Ureter (tissue), 1 donor: ENCODE measurements at places on chromosomes 7 and 10. TPM values are rescaled to one million over a fixed set of nuclear protein-coding genes. Genes with fewer than 3 reads are reported as not detected.

DNA sequence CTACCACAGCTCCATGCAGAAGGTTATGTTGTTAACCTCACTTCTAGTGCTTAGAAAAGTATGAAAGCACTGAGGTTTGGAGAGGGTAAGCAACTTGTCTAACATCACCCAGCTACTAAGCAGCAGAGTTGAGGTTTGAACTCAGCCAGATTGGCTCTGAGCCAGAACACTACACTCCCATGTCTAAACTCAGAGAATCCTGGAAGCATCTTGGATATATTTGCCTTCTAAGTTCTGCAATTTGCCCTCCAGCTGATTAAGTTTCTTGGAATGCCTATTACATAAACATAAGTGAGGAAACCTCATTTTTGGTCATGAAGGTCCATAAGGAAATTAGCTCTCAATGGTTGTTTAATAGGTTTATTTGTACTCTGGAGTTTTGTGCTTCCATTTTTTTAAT lies 78.1 kb upstream of the PHYHIPL start:
- no peak for DNase-seq

GRCh38 chr7:105656922-105657521 lies 75.7 kb upstream of the EFCAB10 start:
- peak; percentile 55 for DNase-seq

PRSS37 gene
- not detected for total RNA-seq

DNA sequence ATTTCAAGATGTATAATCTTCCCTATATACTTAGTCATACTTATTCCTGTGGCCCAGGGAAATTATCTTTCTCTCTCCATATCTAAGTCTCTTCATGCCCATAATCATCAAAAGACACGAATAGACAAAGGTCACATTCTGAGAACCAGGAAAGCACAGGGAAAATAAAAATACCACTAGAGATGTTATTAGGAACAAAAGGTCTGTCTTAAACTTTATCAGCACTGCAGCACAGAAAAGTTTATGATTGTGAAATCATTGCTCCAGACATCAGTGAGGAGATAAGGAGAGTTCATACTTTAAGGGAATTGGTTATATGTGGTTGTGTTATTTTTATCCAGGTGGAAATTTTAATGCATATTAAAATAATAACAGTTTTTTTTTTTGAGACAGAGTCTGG lies 974.6 kb upstream of the CELF2 start:
- DNase-seq: no peak

- no peak for DNase-seq
Observed at GRCh38 chr7:82740246-82740848, 296.8 kb upstream of the CACNA2D1 start.

GRCh38 chr10:14971867-14972448 lies 12.8 kb downstream of the MEIG1 start:
- no peak for DNase-seq
